ENCODE measurements at places on chromosomes 3 and 15.

DNA sequence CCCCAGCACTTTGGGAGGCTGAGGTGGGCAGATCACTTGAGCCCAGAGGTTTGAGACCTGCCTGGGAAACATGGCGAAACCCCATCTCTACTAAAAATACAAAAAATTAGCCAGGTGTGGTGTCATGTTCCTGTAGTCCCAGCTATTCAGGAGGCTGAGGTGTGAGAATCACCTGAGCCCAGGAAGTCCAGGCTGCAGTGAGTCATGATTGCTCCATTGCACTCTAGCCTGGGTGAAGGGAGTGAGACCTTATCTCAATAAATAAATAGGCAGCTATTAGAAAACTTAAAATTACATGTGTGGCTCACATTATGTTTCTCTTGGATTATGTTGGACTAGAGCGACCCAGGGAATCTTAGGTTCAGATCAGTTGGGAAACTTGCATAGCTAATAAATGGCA is 69.7 kb downstream of the RPLP1 start:
- no peak for DNase-seq

- no peak for DNase-seq
Observed at GRCh38 chr3:52038227-52038626, 18.1 kb downstream of the DUSP7 start.

DNA sequence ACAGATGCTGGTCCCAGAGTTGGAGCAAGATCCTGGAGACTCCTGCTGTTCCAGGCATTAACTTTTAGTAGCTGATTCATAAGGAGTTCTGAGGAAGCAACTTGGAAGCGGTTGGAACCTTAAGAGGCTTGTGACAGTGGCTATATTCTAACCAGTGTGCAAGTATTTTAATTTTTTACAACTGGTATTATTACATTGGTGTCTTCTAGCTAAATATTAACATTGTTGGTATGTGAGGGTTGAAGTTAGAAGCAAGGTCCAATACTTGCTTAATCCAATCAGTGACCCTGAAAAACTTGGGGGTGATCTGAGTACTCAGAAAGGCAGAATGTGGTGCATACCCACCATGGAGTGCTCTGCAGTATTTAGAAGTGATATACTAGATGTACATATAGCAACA is 1.5 kb upstream of the OR4F15 start:
- no peak for DNase-seq

GRCh38 chr15:67839499-67839928 is 331 bp downstream of the RNU6-1 start:
- no peak for DNase-seq

- no peak for DNase-seq
Observed at GRCh38 chr3:18424213-18424728, 868 bp downstream of the SATB1 start.

DNA sequence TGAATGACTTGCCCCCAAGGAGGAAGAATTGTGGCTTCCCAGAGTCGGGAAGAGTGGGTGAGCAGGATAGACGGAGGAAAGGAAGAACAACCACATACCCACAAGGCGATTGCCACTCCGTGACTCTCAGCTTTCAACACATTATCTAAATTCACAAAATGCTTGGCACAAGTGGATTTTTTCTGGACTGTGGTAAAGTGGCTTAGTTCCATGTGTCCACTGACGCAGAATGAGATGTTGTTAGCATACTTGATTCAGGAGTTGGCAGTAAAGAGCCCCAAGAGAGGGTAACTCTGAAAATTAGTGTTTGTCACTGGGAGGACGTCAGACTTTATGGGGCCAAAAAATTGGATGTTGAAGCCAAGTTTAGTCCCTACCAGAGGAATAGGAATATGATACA is 198.8 kb upstream of the CTNNB1 start:
- no peak for DNase-seq

GRCh38 chr15:86773736-86774135 is 694.1 kb downstream of the AGBL1 start:
- DNase-seq = no peak

DNA sequence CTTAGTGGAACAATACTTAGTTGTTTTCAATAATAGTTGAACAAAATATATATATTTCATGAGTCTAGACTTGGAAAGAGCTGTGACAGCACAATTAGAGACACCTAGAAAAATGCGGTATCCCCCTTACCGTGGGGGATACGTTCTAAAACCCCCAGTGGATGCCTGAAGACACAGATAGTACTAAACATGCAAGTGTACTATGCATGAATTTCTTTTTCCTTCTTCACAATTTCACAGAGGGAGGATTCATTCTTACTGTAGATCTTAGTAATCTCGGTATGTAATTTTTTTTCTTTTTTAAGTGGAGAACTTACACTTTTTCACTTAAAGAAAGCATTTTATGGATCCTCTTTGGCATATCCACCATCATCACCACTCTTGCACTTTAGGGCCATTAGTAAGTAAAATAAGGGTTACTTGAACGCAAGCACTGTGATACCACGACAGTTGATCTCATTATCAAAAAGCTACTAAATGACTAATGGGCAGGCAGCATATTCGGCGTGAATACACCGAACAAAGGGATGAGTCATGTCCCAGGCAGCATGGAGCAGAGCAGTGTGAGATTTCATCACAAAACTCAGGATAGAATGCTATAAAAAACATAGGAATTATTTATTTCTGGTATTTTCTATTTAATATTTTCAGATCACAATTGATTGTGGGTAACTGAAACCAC is 72.3 kb upstream of the ZNF280D start:
- no peak for DNase-seq

GRCh38 chr3:17945018-17945798 is 202.8 kb upstream of the TBC1D5 start:
- no peak for DNase-seq

GRCh38 chr3:57951066-57951882 is 56.9 kb upstream of the FLNB start:
- DNase-seq = no peak

DNA sequence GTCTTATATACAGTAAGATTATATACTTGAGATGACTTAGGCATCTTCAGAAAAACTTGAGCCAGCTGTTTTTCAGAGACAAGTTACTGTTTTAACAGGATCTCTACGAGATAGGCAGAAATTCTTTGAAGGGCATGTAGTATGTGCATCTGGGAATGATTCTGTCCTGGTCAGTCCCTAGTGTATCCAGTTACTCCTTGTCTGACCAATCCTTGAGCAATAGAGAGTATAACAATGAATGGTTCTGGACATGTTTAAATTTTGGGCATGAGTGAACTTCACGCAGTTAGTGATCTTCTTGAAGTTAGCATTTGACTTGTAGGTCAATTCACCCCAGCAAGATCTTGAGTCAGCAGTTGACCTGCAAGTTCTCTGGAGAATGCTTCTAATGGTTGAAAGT is 24.7 kb upstream of the HHLA2 start:
- no peak for DNase-seq

DNA sequence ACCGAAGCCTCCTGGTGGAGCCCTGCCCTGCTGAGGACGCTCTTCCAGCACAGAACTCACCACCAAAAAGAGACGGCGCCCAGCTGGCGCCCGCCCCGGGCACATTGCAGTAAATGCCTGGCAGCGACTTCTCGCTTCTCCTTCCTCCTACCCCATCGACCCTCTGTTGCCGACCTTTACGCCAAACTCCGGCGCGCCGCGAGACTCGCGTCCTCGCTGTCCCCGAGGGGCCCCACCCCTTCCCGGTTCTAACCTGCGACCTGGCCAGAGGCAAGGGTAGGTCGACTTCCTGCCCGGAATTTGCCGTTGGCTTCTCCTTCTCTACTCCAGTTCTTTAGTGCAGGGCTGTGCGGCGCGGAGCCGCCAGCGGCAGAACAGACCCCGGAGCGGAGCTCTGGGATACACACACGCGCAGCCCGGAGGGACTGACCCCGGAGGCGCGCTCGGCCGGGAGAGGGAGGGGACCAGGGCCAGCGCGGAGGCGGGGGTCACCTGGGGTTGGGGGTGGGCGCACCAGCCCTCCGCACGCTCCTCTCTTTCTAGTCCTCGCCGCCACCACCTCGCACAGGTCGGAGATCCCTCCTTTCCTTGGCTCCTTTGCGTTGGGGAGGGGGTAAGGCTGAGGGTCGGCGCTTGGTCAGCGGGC is 226.6 kb upstream of the AZI2 start:
- DNase-seq = no peak

GRCh38 chr15:86322629-86323028 is 243.0 kb downstream of the AGBL1 start:
- no peak for DNase-seq

DNA sequence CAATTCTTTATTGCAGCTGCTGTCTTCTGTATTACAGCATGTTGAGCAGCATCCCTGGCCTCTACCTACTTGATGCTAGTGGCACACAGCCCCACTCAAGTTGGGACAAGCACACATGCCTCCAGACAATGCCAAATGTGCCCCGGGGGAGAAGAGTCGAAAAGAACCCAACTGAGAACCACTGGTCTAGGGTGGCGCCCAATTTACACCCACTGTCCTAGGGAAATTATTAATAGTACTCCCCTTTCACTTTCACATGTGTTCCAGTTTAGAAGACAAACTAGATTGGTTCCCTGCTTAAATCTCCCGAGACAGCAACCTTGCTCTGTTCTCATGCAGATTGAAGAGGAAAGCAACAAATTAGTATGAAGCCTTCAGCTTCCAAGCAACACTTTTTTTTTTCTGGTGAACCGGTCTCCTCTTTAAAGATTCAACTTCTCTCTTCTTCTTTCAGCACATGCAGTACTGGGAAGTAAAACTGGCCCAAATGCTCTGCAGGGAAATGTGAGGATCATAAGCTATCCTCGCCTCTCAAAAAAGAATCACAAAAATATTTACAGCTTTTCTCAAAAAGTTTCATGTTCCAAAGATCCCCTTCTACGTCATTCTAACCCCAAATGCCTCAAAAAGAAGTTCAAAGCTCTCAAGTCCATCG is 823.9 kb upstream of the CFAP20DC start:
- DNase-seq = no peak

GRCh38 chr15:76996076-76996525 is 1.2 kb downstream of the PSTPIP1 start:
- DNase-seq = no peak

DNA sequence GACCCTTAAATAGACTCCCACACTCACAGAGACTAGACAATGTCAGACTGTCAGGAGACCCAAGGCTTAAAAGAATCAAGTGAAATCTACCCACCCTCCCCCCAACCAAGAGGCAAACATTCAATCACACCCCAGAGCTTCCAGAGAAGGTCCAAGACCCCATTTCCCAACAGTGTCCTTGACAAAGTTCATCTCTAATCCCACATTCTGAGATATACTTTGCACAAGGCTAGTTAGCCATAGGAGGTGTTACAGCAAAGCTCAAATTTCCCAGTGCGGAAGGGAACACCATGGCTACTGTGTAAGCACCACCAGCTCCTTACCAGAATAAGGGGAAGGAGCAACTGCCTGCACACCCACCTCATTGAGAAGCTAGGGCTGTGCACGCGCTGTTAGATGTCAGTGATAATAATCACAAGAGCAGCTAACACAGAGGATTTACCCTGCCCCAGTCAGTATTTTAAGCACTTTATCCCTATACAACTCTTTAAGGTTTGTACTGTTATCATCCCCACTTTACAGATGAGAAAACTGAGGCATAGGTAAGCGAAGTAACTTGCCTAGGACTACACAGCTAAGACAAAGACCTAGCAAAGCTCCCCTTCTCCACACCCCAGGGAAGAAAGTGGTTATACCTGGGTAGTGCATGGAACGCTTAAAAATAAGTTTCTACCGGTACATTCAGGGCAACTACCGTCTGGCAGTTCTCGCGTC is 17.3 kb downstream of the SPATA12 start:
- DNase-seq = no peak

DNA sequence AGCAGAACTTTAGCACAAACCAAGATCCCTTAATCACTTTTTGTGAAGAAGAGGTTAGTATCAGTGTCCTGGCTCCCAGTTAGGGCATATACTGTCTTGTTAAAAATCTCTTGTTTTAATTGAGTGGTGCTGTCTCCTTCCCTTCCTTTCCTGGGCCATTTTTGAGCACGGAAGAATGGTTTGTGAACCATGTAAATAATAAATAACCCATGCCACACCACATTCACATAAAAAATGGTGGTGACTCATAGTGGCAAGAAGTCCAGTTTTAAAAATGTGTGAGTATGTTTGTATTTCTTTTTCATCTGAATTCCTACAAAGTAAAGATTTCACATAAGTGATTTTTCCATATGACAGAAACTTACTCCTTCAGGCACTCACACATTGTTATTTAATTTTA is 59.1 kb upstream of the SPRED1 start:
- no peak for DNase-seq

DNA sequence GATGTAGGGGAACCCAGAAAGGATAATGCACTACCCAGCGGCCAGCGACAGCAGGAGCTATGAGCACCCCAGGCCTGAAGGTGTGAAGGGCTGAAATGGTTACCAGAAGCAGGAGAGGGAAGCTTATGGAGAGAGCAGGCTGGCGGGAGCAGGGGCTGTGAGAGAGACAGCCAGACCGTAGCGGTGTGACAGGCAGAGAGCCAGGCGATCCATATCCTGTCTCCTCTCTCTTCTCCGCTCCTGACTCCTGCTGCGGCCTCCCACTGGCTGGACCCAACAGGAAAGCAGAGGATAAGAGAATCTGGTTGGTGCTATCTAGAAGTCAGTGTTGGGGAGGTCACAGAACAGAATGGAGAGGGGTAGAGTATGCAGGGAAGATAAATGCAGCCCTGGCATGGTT is 49.9 kb downstream of the BTD start:
- DNase-seq = no peak

GRCh38 chr3:39319249-39319648 is 10.3 kb upstream of the CCR8 start:
- DNase-seq = no peak

DNA sequence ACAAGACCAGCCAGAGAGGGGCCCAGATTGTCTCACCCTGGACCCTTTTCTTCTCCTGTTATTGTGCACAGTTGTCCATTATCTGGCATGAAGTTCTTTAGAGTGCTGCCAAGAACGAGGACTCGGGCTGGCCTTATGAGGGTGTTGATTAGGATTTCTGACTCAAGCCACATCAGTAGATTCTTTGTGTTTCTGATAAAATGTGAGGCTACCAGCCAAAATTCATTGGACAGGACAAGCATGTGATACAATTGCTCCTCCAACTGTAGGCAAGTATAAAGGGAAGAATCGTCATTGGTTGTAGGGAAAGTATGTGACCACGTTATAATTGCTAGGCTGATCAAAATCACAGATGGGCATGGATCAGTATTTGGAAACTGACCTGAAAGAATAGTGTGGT is 99.2 kb upstream of the TMC3 start:
- no peak for DNase-seq

GRCh38 chr15:44075535-44075934 is 119.5 kb downstream of the FRMD5 start:
- no peak for DNase-seq

- no peak for DNase-seq
Observed at GRCh38 chr15:92979011-92979701, 79.0 kb downstream of the CHD2 start.

GRCh38 chr15:54582863-54583643 is 604.8 kb downstream of the UNC13C start:
- DNase-seq = no peak

DNA sequence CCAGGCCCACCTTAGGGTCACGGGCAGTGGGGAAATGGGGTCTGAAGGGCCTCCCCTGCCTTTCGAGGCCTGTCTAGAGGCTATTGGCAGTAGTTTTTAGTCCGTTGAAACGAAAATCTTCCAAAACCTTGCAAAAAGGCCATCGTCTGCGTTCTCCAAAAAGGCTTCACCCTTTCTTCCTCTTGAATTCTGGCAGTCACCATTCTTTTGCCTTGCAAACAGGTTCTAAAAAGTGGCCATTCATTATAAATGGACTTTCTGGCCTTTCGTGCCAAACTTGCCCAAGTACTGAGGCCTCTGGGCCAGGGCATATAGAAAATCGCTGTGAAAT is 367 bp upstream of the TARS3 start:
- no peak for DNase-seq

Measured in activated effector memory CD4-positive, alpha-beta T cell treated with Interleukin-2 at 50 U/mL for 16 hours (primary cell).